ENCODE measurements at places on chromosomes 13 and 19. TPM values are rescaled to one million over a fixed set of nuclear protein-coding genes. Genes with fewer than 3 reads are reported as not detected.

The ZNF208 gene
- total RNA-seq = 1.2 TPM

DNA sequence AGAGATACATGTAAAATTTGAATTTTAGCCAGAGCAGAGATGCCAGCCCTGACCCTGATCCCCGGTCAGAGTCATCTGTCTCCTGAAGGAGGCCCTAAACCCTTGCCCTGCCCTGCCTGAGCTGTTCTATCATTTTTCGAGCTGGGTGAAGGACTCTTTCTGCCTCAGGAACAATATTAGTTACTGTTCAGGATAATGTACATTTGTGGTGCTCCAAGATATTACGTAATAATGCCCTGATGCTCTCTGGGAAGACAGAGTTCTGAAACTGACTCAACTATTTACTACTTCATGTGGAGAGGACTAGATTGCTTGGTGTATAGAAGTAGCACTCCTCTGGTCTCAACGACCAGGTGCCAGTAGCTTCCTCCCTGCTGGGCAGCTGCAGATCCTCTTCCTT lies 37.9 kb upstream of the UBL3 start:
- no peak overlapping the region for H3K4me3 ChIP-seq
- no peaks in the 10 kb centered on the region for H3K36me3 ChIP-seq
- no peaks in the 10 kb centered on the region for H3K27me3 ChIP-seq
- no peak for DNase-seq

The HPN gene
- total RNA-seq = not detected

The SMIM44 gene
- total RNA-seq = not detected

The KIR2DL4 gene
- total RNA-seq = 7.3 TPM

DNA sequence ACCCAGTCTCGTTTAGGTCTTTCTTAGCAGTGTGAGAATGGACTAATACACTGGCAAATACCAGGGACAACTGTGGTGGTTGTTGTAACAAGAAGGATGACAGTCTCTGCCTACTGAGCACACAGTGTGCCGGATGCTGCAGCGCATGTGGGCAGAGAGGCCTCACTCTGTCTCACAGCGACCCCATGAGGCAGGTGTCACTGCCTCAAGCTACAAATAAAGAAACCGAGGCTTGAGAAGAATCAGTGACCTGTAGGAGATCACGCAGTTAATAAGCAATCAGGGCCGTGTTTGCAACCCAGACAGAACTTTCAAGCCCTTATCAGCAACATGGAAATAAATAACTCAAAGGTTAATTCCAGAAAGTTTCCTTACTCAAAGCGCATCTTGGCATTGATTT lies 40.5 kb upstream of the GAS6 start:
- H3K4me3 ChIP-seq = no peak overlapping the region
- H3K27ac ChIP-seq = no peak overlapping the region
- peak; percentile 67 for DNase-seq
- peaks cover 19% of the 10 kb centered on the region for H3K27me3 ChIP-seq
- no peaks in the 10 kb centered on the region for H3K36me3 ChIP-seq

- no peaks in the 10 kb centered on the region for H3K36me3 ChIP-seq
- H3K4me3 ChIP-seq = no peak overlapping the region
- no peaks in the 10 kb centered on the region for H3K27me3 ChIP-seq
- no peak overlapping the region for H3K27ac ChIP-seq
- no peaks in the 10 kb centered on the region for H3K4me1 ChIP-seq
These were observed 307.5 kb downstream of the TBC1D4 start for GRCh38 chr13:75174481-75174880.

- H3K4me1 ChIP-seq = no peaks in the 10 kb centered on the region
- H3K27ac ChIP-seq = no peak overlapping the region
- DNase-seq = no peak
- no peak overlapping the region for H3K4me3 ChIP-seq
These were observed 97.4 kb downstream of the FREM2 start for GRCh38 chr13:38784036-38784880.
